ENCODE measurements at places on chromosomes 12 and 14.

GRCh38 chr12:116955382-116956021 is 44.8 kb downstream of the FBXW8 start:
- no peak for DNase-seq

DNA sequence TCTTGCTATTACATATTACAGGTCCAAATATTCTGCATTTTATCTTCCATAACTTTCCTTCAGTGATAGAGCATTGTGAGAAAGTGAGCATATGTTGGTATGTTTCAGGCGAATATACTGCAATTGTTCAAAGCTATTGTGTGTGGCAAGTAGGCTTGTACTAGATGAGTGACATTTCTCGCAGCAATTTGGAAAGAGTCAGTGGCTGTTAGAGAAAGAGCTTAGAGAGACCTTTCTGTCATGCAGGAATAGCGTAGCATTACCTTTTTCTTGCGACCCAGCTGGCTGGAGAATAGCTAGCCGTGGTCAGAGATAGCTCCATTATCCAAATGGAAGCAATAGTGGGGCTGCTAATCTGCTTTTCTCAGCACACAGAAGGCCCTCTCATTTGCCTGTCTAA is 678.5 kb upstream of the FOXG1 start:
- no peak for DNase-seq

DNA sequence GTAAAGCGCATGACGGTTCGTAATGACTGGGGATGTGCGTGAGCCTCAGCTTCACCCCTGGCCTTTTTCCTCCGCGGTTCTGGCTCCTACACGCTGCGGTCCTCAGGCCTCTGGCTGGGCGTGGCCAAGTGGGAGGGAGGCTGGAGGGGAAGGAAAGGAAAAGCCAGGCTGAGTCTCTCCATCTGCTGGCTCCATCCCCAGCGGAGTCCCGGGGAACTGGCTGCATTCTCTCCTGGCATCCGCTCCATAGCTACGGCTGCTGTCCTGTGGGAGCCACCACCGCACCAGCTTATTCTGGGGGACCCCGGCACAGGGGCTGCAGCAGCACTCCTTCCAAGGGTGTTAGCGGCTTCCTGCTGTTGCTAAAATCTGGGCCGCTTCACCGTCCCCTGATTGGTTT is 68.2 kb upstream of the SLC24A4 start:
- peak; percentile 45 for DNase-seq

- no peak for DNase-seq
These were observed 20.7 kb downstream of the DTX1 start for GRCh38 chr12:113077057-113077858.

- DNase-seq = no peak
These were observed 46.7 kb downstream of the TESC start for GRCh38 chr12:117052386-117053049.

DNA sequence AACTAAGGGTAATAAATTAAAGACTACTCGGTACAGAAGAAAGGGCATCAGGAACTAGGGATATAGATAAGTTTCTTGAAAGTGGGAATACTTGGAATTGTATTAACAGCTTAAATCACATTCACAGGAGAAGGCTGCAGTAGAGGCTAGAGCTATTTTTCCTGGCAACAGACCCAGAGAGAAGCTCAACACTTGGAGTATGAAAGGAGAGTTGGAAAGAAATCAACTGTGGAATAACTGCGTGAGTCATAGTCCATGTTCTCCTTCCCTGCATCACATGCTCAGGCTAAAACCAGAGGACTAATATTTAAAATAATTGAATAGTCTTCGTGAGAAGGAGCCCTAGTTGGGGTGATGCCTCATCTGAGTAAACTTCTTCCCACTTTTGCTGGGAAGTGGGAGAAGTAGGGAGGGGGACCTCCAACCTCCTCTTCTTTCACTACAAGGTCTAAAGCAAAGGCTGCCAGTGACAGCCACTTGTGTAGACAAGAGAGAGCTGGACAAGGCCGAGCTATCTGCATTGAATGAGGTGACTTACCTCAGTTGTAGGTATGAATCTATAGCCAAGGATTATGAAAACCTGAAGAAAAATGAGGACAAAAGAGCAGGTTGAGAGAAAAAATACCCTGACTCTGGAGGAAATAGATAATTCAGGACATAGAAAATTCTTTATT is 32.7 kb downstream of the DYRK2 start:
- no peak for DNase-seq

- no peak for DNase-seq
These were observed 628 bp downstream of the MEG3 start for GRCh38 chr14:100826391-100827100.

Data from inflammatory macrophage (primary cell).